ENCODE measurements at places on chromosomes 5 and 9. TPM values are rescaled to one million over a fixed set of nuclear protein-coding genes. Genes with fewer than 3 reads are reported as not detected.

Gene GLDC
- 1.3 TPM for total RNA-seq

Gene CNTNAP3
- total RNA-seq: 0.05 TPM

Gene SOX30
- total RNA-seq: not detected

Gene WASHC1
- total RNA-seq: 2.7 TPM

Gene CCL27
- not detected for total RNA-seq

Gene TERT
- not detected for total RNA-seq

Gene LRRTM2
- total RNA-seq: under 0.01 TPM

Gene PFN3
- total RNA-seq: not detected

Gene GHR
- total RNA-seq: 5.2 TPM

Gene PCDHA12
- 0.34 TPM for total RNA-seq

Gene TAF11L14
- not detected for total RNA-seq

Gene LRRC19
- not detected for total RNA-seq

Gene EGFLAM
- 1.6 TPM for total RNA-seq

Gene CCNG1
- total RNA-seq: 247 TPM

Gene TLX3
- not detected for total RNA-seq

Gene FAXDC2
- 20.8 TPM for total RNA-seq

Gene GABRA6
- not detected for total RNA-seq

Gene CFAP157
- not detected for total RNA-seq

Gene PELO
- total RNA-seq: 11.2 TPM

Gene ABLIM3
- 63.5 TPM for total RNA-seq

Gene FOXD4
- total RNA-seq: 0.12 TPM

Gene SPATA24
- total RNA-seq: 1.5 TPM

Gene CDX1
- total RNA-seq: not detected

Gene SH3RF2
- not detected for total RNA-seq

Gene ORM1
- not detected for total RNA-seq

Gene C6
- 20.7 TPM for total RNA-seq

Gene KIF4B
- total RNA-seq: not detected

Gene HMCN2
- total RNA-seq: 0.06 TPM

Gene MORN5
- not detected for total RNA-seq

Gene WNT8A
- total RNA-seq: not detected

Gene SLC22A4
- 3.7 TPM for total RNA-seq

Gene KCNN2
- not detected for total RNA-seq

Gene GRM6
- total RNA-seq: not detected

Gene ADCY2
- not detected for total RNA-seq

Gene SPATA6L
- total RNA-seq: not detected

Gene MYOT
- not detected for total RNA-seq

Gene PCDHGA3
- total RNA-seq: 5.1 TPM

Gene SLC25A2
- total RNA-seq: not detected

Gene SV2C
- not detected for total RNA-seq

Gene TAL2
- not detected for total RNA-seq

Gene STPG3
- not detected for total RNA-seq

Data from cardiac ventricle fibroblast (primary cell).